ENCODE measurements at places on chromosomes 5 and 9. TPM values are rescaled to one million over a fixed set of nuclear protein-coding genes. Genes with fewer than 3 reads are reported as not detected.

The MARCHF11 gene
- total RNA-seq, result not detected

DNA sequence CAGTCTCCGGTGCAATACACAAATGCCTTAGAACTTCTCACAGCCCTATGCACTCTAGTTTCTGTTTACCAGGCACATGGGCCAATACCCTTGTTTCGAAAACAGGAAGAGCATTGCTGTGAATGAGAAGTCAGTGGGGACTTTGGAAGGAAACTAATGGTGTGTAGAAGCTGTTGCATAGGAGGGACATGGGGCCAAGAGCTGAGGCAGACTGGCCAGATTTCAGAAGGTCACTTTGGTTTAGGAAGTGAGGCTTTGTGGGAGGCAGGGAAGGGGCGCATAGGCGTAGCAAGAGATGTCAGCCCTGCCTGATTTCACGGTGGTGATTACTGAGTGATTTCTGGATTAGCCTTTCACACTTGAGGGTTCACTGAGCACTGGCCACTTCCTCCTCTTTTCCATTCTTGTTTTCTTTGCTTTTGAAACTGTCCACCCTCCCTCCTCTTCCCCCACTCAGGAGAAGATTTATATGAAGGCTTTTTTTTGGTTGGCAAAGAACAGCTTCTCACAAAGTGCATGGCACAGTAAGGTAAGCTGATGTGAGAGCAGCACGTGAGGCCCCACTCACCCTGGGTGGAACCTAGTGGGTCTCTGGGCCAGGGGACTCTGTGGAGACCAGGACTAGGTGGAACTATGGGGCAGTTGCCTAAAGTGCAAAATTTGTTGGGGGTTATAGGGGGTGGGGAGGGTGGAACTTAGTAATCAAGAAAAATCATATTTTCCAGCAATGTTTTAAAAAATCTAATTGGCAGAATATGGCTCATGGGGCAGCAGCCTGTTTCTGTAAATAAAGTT lies 6.1 kb upstream of the TMEM252 start:
- DNase-seq, result no peak

- DNase-seq, result no peak
These were observed 48.8 kb downstream of the TRPM3 start for GRCh38 chr9:71072587-71072986.

The ELAVL2 gene
- 0.22 TPM for total RNA-seq

DNA sequence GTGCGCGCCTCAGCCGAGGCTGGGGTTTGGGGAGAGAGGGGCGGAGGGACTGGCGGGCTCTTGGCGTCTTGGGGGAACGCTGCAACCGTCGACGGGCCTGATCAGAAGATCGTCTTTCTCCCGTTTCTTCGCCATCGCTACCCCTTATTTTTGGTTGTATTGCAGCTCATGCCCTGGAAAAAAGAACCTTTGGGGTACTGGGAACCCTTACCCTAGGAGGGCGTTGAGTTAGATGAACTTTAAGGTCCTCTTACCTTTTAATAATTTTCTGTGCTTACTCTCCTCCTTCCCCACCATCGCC lies 719 bp downstream of the PAIP2 start:
- DNase-seq, result no peak

The CDKN2B gene
- 37.6 TPM for total RNA-seq
